ENCODE measurements at places on chromosomes 13 and 19.

GRCh38 chr19:49140951-49141350, 14.2 kb downstream of the HRC start:
- DNase-seq, result no peak

- no peak for DNase-seq
Measured at GRCh38 chr19:22901431-22902130, 69.5 kb downstream of the ZNF723 start.

DNA sequence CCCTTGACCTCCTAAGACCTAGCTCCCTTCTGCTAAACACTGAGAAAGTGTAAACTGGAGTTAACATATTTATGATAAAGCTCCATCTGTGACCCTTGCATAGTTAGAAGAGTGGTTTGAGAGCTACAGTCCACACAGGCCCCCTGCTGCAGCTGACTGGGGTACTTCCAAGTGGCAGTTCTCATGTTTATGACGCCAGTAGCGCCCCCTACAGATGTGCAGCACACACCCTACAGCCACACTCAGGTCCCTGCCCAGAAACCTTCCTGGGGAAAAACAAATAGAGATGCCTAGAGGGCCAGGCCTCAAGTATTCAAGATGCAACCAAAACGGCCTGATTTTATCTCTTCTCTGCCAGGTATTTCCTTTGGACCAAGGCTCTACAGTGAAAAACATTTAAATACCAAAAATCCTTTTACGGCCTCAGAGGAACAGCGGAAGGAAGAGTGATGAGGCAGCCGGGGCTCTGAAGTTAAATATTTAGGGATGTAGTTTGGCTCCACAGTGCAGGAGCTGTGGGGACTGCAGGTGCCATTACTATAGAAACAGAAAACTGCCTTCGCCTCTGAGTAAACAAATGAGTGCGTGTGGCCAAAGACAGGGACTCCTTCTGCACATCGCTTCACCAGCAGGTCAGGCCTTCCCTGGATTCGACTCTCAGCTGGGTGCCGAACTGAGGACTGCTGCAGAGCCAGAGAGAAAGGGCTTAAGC, 553.1 kb downstream of the EFNB2 start:
- DNase-seq, result no peak

DNA sequence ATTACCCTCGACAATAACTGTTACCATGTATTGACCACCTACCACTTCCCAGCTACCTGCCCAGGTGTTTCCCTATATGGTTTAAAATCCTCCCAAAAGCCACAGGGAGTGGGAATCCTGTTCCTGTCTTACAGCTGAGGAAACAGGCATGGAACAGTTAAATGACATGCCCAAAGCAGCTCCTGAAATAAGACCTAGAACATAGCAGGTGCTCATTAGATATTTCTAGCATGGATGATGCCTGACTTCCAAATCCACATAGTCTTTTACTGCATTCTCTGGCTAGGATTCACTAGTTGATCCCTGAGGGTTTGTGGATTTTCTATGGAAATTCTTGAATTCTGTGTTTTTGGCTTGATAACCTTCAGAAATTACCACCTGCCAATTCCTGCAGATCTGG, 13.0 kb downstream of the KCNN4 start:
- DNase-seq, result no peak

DNA sequence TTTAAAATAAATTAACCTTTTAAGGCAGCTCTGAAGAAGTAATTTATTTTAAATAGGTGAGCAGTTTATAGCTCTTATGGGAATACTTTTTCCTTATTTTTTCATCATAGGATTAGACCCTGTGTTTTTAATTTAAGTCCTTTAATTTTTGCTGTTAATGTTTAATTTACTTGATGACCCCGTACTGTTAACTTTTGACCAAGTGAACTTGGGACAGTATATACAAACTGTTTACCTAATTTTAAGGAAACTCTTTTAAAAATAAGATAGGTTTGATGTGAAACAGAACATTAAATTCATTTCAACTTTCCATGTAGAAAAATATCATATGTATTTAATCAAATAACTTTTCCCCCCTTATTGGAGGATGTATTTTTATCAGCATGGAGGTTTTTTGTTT, 74.4 kb downstream of the KCNRG start:
- DNase-seq, result no peak

- DNase-seq, result no peak
Measured at GRCh38 chr19:48442116-48443035, 3.4 kb upstream of the GRWD1 start.

GRCh38 chr13:20525144-20525600, 485 bp downstream of the CRYL1 start:
- DNase-seq, result no peak

DNA sequence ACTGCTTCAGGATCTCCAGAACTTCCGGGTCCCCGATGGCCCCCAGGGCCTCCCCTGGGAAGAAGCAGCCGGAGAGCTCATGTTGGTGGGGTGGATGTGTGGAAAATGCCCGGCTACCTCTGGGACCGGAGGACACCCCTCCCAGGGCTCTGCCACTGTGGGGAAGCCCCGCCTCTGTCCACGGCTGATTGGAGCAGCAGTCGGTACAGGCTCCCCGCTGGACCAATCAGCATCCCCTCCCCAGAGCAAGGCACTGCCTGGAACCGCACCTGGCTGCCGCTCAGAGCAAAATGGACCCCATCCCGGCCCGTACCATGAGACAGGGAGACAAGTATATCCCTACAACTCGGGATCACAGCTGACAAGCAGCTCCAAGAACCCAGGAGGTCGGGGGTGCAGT, 6.4 kb downstream of the DOHH start:
- peak; percentile 89 for DNase-seq

DNA sequence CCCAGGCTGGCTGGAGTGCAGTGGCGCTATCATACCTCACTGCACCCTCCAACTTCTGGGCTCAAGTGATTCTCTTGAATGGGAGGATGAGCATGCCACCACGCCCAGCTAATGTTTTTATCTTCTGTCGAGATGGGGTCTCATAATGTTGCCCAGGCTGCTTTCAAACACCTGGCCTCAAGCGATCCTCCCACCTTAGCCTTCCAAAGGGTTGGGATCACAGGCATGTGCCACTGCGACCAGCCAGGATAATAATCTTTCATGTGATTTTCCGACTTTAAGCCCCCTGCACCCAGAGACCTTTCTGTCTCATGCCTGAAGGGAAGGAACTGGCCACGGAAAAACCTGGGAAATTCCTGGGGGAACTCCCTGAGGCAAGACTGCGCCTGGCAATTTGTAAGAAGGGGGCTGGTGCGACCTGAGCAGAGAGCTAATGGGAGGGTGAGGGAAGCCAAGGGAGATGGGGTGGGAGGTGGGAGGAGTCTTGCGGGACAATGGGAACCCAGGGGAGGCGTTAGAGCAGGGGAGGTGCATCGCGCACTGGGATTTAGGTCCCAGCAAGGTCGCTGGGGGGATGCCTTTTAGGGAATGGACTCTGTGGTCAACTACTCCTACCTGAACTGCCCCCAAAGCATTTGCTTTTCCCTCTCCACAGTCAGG, 1.2 kb upstream of the CCDC124 start:
- peak; percentile 32 for DNase-seq

- no peak for DNase-seq
Measured at GRCh38 chr13:114010401-114011101, 36.7 kb upstream of the C13orf46 start.

DNA sequence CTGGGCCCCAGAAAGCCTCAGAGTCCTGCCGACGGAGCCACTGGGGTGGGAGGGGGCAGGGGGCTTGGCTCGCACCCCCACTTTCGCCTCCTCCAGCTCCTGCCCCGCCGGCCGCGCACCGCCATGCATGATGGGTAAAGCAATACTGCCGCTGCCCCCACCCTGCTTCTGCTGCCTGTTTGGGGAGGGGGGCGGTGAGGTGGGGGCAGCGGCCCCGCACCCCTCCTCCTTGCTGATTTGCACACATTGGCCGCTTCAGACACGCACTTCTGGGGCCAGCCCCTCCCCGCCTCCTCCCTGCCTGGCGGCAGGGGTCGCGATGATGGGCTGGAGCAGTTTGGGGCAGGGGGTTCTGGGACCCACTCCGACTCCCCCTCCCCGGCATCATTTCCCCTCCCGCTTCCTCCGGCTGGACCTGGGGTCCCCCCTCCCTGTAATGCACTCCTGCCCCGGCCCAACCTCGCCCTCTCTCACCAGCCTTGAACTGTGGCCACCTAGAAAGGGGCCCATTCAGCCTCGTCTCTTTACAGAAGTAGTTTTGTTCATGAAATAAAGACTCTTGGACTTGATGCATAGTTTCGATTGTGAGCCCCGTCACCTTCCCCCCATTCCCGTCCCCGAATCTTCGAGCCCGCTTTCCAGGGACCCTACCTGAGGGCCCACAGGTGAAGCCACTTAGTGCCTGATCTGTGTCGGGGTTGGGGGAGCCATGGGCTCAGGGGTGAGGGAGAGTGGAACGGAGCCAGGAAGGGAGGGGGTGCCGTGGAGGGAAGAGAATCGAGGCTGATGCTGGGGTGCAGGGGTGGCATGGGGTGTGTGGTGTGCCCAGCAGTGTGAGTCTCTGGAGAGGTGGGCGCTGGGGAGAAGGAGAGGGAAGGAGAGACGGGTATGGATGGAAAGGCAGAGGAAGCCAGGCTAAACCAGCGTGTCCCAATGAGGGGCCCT, 1.4 kb upstream of the HPN start:
- DNase-seq, result no peak

GRCh38 chr19:31387717-31388301, 38.6 kb upstream of the TSHZ3 start:
- DNase-seq, result no peak

- DNase-seq, result no peak
Measured at GRCh38 chr19:40954573-40954972, 36.5 kb upstream of the CYP2B6 start.

- DNase-seq, result peak; percentile 38
Measured at GRCh38 chr13:39263033-39263432, 224.8 kb downstream of the NHLRC3 start.

- no peak for DNase-seq
Measured at GRCh38 chr13:19590423-19590822, 29.1 kb upstream of the TPTE2 start.

DNA sequence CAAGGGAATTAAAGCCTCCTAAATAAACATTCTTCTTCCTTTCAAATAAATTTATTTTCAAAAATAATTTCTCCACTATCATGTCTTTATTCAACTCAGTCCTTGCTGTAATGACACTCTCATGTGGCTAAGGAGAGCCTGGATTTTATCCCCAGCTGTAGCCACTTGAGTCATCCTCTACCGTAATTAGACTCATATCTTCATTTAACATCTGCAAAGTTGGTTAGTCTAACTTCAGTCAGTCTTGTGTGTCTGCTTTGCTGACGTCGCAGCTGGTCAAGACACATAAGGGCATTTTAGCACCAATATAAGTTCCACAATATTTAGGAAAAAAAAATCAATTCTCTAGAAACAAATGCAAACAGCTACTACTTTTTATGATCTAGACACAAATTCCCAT, 776.4 kb upstream of the ATXN8OS start:
- peak; percentile 52 for DNase-seq

- peak; percentile 95 for DNase-seq
Measured at GRCh38 chr13:95676762-95677563, at the start of gene DNAJC3. Gene DNAJC3, plus strand, starts transcription at chr13:95677139. Its CDS starts 117 bp downstream, at chr13:95677256.

- no peak for DNase-seq
Measured at GRCh38 chr19:15701757-15702533, 25.9 kb upstream of the OR10H2 start.

DNA sequence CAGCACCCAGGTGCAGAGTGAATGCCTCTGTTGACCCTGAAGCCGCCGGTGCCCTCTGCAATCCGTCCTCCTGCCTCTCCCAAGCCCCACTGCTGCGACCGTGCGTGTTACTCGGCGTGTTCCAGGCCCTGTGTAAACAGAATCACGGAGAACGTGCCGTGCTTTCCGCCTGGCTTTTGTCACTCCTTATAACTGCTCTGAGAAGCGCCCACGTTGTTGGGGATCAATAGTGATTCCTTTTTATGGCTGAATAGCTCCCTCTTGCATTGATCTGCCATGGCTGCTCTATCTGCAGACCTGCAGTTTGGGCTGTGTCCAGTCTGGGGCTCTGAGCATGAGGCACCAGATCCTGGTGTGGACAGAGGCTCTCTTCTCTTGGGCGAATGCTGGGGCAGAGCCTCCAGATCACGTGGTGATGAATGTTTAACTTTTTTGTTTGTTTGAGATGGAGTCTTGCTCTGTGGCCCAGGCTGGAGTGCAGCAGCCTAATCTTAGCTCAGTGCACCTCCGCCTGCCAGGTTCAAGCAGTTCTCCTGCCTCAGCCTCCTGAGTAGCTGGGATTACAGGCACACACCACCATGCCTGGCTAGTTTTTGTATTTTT, 15.8 kb downstream of the ADPRHL1 start:
- DNase-seq, result no peak

DNA sequence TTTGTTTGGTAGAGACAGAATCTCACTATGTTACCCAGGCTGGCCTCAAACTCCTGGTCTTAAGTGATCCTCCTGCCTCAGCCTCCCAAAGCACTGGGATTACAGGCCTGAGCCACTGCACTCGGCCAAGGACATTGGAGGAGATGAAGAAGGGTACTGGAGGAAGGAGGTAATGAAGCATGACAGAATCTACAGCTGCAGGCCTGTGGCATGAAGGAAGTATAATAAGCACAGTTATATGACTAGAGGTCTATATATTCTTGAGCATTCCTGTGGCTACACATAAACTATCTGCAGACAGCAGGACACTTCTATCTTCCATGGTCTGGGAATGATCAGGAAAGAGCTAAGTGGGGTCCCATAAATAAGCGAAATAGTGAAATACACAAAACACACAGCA, 18.2 kb downstream of the ZNF565 start:
- DNase-seq, result no peak

DNA sequence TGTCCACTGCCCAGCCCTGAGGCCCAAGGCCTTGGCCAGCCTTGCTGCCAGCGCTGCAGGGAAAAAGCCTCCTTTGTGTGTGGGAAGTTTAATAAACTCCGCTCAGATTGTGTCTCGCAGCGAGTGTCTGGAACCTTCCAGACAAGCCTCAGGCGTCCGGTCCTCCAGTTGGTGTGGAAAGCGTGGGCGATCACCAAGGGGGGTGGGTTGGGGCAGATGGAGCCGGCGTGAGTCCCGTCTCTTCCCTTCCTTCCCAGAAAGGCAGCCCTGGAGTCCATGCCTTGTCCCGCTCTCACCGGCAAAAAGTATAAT, 4.6 kb downstream of the STK11 start:
- no peak for DNase-seq

GRCh38 chr13:113915012-113915763, 51.3 kb upstream of the GAS6 start:
- no peak for DNase-seq

DNA sequence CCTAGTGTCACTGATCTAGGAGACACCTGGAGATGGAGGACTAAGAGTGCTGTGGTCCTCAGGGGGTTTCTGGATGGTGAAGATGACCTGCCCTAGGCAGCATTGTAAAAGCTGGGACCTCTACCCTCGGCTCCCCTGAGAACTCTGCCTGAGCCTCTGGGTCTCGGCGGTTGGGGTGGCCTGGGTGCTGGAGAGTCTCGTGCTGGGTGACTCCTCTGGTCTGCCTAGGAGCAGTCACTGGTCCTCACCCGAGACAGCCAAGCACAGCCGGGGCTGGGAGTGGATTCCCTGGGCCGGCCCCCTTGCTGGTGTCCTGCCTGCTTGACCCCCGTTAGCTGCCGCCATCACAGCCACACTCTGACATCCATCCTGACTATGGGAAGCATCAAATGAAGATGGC, 6.7 kb downstream of the KCTD15 start:
- DNase-seq, result no peak

- DNase-seq, result no peak
Measured at GRCh38 chr13:98490195-98490836, 86.6 kb downstream of the STK24 start.

GRCh38 chr13:102862624-102863210, 16.9 kb downstream of the ERCC5 start:
- DNase-seq, result no peak

GRCh38 chr13:109235901-109236300, 550.5 kb downstream of the IRS2 start:
- no peak for DNase-seq

- no peak for DNase-seq
Measured at GRCh38 chr13:113105921-113106452, 396 bp downstream of the F7 start.

All from K562 (cell line).